Activated CD8-positive, alpha-beta memory T cell treated with anti-CD3 and anti-CD28 coated beads for 24 hours (primary cell): ENCODE measurements at places on chromosomes 11 and 22.

- no peak for DNase-seq
Measured at GRCh38 chr22:46976143-46976542, 213.7 kb downstream of the TBC1D22A start.

DNA sequence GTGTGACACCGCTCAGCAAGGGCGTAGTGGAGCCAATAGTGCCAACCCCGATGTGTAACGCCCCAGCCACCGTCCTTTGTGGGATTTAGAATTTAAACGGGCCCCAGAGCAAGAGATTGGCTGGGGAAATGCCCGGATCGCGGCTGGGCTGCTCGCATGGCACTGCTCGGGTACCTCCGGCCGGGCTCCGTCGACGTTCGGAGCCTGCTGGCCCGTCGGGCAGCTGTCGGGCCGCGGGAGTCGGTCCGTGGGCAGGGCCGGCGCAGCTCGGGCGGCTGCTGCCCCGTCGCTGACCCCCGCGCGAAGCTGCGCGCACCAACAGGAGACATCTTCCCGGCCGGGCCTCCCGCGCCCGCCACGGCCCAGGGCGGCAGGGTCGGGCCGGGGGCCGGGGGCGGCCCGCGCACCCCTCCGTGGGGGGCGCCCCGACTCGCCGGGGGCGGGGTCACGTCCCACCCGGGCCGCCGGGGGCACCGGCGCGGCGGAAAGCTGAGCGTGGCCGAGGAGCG lies 1.3 kb upstream of the KDM2A start:
- DNase-seq: peak; percentile 81

DNA sequence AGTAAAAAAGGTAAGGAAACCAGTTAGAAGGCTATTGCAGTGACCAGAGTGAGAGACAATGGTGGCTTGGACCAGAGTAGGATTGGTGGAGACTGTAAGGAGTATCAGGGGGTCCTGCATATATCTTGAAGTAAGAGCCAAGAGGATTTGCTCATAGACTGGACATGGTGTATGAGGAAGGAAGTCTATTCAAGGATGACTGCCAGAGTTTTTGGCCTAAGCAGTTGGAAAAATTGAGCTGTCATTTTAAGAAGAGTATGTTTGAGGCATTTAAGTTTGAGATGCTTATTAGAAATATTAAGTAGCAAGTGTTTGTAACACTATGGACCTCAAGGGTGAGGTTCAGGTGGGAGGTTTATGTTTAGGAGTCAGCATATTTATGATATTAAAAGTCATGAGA lies 596.6 kb downstream of the METTL15 start:
- DNase-seq: no peak

- DNase-seq: peak; percentile 79
Measured at GRCh38 chr11:47950396-47950795, 30.0 kb upstream of the PTPRJ start.

DNA sequence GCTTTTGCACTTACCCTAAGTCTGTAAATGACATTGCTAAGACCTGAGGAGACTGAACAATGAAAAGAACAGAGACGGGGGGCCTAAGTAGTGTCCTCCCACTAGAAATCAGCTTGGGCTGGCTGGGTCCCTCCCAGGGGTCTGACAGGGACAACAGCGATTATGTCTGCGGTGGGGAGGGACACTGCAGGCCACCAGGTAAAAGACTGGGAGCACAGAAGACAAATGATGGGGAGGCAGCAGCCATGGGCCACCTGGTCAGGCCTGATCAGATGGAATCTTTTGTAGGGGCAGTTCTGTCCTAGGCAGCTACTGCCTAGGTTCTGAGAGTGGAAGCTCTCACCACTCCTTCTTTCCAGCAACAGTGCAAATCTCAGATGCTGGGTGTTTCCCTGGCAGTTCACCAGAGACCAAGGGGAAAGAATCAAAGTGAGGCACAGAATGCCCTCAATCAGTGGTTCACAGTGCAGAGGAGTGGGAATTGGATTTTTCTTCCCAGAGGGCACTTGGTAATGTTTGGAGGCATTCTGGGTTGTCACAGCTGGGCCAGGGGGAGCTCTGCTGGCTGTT lies 59.1 kb upstream of the GNAZ start:
- no peak for DNase-seq
